ENCODE measurements at places on chromosomes 2 and 18.

DNA sequence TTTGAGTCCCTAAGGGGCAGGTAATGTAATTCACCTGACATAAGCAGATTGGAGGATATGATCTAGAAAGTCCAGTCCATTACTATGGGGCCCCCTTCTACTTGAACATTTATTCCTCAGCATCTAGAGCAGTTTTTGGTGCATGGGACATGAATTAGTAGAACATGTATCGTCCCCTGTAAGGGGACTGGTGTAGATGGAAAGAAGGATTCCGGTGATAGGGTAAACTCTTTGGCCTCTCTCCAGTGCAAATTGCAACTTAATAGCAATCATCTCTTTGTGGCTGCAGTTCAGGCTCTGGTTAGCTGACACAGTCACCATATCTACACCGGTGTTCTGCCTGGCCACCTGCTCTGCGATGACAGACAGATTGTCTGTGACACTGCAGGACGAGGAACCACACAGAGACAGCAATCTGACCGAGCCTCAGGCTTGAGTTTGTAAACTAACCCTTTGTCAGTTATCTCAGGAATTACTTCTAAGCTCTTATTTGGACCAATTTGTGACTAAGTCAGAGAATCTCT is 6.4 kb upstream of the SLC8A1 start:
- DNase-seq = no peak

DNA sequence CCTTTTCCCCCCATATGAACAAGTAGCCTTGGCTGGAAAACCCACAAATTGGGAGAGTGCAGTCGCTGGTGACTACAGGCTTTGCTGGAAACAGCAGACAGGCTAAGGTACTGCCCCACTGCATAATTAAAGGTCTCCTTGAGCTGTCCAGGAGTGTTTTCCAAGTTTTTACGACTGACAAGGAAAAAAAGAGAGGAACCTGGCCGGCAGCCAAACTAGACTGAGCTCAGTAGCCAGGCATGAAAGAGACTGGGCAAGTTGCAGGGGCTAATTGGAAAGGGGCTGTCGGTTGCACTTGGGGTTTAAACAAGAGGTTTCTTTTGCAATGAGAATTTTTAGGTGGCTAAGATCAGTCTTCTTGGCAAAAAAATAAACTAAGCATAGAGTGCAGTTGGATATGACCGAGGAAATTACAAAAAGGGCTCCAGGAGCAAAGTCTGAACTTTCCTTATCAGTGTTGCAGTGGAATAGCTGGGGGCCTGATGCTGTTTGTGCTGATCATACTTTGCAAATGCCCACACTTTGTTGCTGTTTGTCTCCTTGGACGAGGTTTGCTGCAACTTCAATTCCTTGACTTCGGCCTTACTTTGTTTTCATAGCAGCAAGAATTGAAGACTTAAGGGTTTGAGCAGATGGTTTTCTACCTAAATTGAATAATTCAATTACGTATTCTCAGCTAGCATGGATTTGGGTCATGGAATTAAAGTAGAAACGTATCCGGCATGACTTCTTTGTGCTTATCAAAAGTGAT is 2.1 kb downstream of the GULP1 start:
- no peak for DNase-seq

- DNase-seq = no peak
Measured at GRCh38 chr2:127525691-127526131, 578 bp downstream of the IWS1 start.

DNA sequence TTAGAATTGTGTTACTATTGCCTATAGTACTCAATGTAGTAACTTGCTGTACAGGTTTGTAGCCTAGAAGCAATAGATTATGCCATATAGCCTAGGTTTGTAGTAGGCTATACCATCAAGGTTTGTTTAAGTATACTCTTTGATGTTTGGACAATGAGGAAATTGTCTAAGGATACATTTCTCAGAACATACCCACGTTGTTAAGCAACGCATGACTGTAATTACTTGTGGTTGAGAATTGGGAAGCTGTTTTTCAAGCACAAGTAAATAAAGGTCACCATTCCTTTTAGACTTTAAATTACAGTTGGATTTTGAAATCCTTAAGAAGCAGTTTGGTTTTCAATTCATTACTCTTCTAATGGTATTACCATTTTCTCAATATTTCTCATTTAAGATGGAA is 89.8 kb upstream of the KCNH7 start:
- DNase-seq = no peak

- DNase-seq = no peak
Measured at GRCh38 chr2:45891719-45892424, 240.4 kb downstream of the PRKCE start.

DNA sequence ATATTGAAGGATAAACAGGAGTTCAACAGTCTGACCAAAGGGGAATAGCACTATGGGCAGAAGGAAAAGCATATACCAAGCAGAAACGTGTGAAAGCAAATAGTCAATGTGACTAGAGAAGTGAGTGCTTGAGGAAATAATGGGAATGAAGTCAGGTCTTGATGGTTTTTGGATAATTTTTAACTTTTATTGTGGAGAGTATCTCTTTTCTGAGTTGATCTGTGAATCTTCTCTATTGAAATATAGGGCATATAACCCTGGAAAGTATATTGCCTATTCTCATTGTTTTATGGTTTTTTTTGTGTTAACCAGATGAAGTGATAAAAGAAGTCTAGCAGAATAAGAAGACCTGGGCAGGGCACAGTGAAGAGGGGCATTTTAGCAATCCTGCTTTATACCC is 16.4 kb upstream of the FABP1 start:
- no peak for DNase-seq

All from activated CD8-positive, alpha-beta memory T cell treated with anti-CD3 and anti-CD28 coated beads, Interleukin-2, amount 50 U/mL, for 4 hours (primary cell).